CD4-positive, alpha-beta T cell (primary cell): ENCODE measurements at places on chromosomes 13 and 19. TPM values are rescaled to one million over a fixed set of nuclear protein-coding genes. Genes with fewer than 3 reads are reported as not detected.

TEX101 gene
- not detected for total RNA-seq

DNA sequence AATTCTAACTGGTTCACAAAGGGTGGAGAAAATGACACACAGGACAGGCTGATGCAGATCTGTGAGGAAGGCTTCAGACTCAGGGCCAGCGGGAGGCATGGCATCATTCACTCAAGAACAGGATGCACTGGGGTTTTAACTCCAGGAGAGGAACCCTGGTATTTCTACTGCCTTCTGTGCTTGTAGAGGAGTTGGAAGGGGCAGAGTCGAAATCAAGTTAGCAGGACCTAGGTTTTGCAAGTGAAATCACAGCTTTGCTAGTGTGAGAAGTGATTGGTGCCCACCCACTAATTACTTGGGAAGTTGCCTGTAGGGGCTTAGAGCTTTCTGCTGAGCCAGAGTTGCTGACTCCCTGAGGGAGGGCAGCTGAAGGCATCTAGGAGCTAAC is 92.7 kb downstream of the AKAP11 start:
- DNase-seq: no peak

DNA sequence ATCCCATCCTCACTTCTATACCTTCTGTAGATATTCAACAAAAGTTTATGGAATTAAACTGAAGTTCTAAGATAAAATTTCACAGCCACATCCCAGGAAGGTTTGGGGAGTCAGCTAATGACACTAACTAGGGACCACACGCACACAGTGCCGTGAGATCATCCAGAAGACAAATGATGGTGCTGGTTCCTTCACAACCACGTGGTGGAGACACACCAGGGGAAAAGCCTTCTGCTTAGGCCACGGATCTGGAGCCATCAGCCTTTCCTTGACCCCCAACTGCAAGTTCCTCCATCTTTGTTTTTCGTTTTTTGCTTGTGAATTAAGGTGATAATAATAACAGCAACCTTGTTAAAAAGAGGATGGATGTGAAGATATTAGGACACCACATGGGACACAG is 241.6 kb upstream of the MAB21L1 start:
- no peak for DNase-seq

KLF5 gene
- 12.3 TPM for total RNA-seq

- no peak for DNase-seq
These were observed 14.9 kb upstream of the ZNF91 start for GRCh38 chr19:23410155-23410554.

ATP4A gene
- total RNA-seq: not detected

PRTN3 gene
- total RNA-seq: not detected
